ENCODE measurements at places on chromosomes 1 and 21. TPM values are rescaled to one million over a fixed set of nuclear protein-coding genes. Genes with fewer than 3 reads are reported as not detected.
A peak's percentile ranks its signal among the peaks of the same experiment; 100 is the strongest.

GRCh38 chr1:38870996-38871395 is 2.2 kb downstream of the MYCBP start:
- H3K27ac ChIP-seq: no peak overlapping the region
- DNase-seq: no peak
- H3K4me1 ChIP-seq: peaks cover 17% of the 10 kb centered on the region
- H3K4me3 ChIP-seq: no peak overlapping the region

Gene FGR
- polyA plus RNA-seq: 49.6 TPM

Gene AQP10
- not detected for polyA plus RNA-seq

DNA sequence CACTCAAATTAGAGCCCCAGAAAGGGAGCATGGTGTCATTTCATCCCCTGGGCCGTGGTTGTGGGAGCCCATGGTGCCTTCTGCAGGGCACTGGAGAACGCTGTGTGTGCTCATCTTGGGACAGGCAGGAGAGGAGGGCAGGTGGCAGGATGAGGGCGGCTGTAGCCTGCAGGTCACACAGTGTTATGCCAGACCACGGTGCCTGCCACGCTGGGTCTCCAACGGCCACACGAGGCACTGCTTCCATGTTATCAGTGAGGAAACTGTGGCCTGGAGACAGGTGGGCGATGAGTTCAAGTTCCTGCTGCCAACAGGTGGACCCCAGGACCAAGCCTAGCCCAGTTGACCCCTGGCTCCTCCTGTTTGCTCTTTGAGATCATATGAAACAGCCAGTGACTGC is 21.0 kb downstream of the ABCG1 start:
- H3K27me3 ChIP-seq: no peaks in the 10 kb centered on the region
- H3K36me3 ChIP-seq: no peaks in the 10 kb centered on the region
- peaks cover 53% of the 10 kb centered on the region for H3K4me1 ChIP-seq
- H3K4me3 ChIP-seq: no peak overlapping the region
- DNase-seq: no peak
- H3K27ac ChIP-seq: no peak overlapping the region

Gene MAP1LC3C
- not detected for polyA plus RNA-seq

Gene RBBP5
- polyA plus RNA-seq: 20.8 TPM

Gene RIMKLA
- 0.24 TPM for polyA plus RNA-seq

Gene DNAJC28
- 1.7 TPM for polyA plus RNA-seq

GRCh38 chr1:205266611-205267305 is 39.0 kb downstream of the TMCC2 start:
- no peak for DNase-seq
- H3K4me3 ChIP-seq: no peak overlapping the region
- H3K36me3 ChIP-seq: no peaks in the 10 kb centered on the region

DNA sequence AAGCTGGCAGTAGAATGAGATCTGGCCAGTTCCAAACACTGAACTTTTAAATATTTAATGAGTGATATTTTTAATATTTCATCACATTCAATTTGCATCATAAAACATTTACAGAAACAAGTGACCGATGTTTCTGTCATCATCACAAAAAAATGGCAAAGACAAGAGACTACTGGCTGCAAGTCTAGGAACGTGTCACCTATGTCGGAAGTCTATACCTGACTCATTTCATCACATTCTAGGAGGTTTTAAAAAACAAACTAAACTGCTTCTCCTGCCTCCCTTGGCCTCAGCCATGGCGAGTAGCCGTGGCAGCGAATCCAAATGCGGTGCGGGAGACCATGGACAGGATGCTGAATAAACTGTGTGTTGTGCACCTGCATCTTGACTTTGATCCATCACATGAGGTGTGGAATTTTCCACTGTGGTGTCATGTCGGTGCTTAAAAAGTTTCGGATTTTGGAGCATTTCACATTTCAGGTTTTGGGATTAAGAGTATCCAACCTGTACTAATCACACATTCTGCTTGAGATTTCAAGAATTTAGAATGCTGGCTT is 43.1 kb downstream of the CLSTN1 start:
- H3K36me3 ChIP-seq: no peaks in the 10 kb centered on the region
- DNase-seq: no peak
- no peaks in the 10 kb centered on the region for H3K27me3 ChIP-seq
- H3K4me1 ChIP-seq: peaks cover 5% of the 10 kb centered on the region

Gene ERICH3
- polyA plus RNA-seq: not detected

DNA sequence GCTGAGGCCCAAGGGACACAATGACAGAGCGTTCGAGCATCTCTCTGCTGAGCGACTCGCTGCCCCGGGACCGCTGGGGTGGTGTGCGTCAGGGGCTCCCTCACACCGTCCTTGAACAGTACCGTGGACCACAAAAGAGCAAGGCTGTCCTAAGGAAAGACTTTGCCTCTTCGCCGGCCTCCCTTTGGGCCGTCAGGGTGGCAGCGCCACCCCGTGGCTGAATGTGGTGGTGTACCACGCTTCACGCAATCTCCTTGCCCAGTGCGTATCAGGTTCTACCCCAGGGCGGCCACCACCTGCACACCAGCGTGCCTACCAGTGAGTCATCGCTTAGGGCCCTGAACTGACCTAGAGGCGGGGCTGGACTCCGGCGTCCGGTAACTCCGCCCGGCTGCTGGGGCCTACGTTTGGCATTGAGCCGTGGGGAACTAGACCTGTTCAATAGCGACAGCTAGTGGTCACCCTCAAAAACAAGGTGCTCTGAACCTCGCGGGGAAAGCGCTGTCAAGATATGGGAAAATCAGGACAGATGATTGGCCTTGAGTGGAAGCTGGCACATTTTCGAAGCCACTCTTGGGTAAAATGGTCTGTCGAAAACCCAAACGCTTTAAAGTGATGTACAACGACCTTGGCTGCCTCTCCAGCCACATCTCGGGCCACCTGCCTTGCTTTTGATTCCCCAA is 8.1 kb upstream of the TRAF3IP3 start:
- peak; percentile 87 for DNase-seq
- H3K4me3 ChIP-seq: peak overlapping the region; percentile 76
- H3K36me3 ChIP-seq: no peaks in the 10 kb centered on the region

GRCh38 chr21:44366586-44367211 is 13.3 kb downstream of the TRPM2 start:
- H3K4me3 ChIP-seq: no peak overlapping the region
- no peak overlapping the region for H3K27ac ChIP-seq
- no peak for DNase-seq
- no peaks in the 10 kb centered on the region for H3K27me3 ChIP-seq
- H3K36me3 ChIP-seq: no peaks in the 10 kb centered on the region

DNA sequence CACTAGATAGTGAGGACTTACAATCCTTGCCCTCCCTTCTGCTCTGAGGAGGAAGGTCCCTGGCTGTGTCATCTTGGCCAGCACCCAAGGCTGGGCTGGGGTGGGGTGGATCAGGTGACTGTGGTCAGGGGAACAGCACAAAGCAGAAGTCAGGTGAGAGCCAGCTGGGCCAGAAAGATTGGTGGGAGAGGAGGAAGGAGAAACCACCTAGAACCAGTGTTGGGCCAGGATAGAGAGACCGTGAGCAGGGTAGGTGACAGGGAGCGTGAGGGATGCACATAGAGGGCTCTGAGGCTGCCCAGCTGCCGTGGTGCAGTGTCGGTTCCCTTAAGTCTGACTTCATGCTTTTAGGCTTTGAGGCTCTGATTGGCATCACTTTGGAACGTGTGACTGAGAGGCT is 22.7 kb downstream of the NCF2 start:
- H3K4me1 ChIP-seq: no peaks in the 10 kb centered on the region
- no peaks in the 10 kb centered on the region for H3K27me3 ChIP-seq
- no peak for DNase-seq
- H3K27ac ChIP-seq: no peak overlapping the region

Gene BNIPL
- polyA plus RNA-seq: 0.08 TPM

GRCh38 chr1:31122101-31122735 is 56.7 kb upstream of the PUM1 start:
- DNase-seq: no peak
- no peaks in the 10 kb centered on the region for H3K36me3 ChIP-seq
- H3K27me3 ChIP-seq: no peaks in the 10 kb centered on the region
- H3K27ac ChIP-seq: no peak overlapping the region
- H3K4me3 ChIP-seq: no peak overlapping the region
- no peaks in the 10 kb centered on the region for H3K4me1 ChIP-seq

DNA sequence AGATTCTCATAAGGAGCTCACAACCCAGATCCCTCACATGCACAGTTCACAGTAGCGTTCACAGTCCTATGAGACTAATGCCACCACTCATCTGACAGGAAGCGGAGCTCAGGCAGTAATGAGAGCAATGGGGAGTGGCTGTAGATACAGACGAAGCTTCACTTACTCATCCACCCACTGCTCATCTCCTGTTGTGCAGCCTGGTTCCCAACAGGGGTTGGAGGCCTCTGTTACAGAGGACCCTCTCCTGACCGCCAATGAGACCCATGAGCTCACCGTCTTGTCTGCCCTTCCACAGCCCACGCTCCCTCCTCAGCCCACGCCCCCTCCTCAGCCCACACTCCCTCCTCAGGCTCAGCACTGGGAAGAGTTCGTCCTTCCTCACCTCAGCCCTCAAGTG is 39.6 kb downstream of the RSPH1 start:
- H3K27ac ChIP-seq: no peak overlapping the region
- H3K36me3 ChIP-seq: no peaks in the 10 kb centered on the region
- peaks cover 35% of the 10 kb centered on the region for H3K4me1 ChIP-seq
- H3K27me3 ChIP-seq: no peaks in the 10 kb centered on the region

DNA sequence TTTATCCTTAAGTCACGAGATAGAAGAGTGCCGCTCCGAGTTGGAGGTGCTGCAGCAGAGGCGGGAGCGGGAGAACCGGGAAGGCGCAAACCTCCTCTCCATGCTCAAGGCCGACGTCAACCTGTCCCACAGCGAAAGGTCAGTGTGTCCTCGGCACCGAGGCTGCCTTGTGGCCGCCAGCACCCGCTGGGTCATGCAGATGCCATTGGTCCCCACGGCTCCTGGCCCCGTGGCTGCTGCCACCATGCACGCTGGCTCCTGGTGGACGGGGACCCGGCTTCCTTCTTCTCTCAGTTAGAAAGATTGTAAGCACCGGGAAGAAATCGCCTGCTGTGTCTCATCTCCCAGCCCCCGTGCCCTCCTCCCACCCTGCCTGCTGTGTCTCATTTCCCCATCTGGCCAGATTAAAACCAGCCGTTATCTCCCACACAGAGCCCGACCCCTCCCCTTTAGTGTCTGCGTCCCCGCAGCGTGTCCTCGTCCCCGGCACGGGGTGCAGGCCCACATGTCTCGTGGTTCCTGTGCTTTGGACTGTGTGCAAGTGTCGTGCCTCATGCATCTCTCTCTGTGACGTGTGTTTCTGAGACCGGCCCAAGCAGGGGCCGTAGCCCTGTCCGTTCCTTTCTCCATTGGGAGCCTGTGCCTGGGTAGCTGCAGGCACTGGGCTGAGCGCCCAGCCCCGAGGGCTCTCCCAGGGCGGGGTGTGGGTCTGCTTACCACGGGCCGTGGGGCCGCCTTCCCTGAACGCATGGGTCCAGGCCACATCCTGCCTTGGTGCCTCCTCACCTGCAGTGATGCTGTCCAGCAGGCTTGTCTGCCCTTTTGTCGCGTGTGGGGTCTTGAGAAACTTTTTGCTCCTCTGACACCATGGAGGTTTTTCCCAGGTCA is 62.1 kb downstream of the PCNT start:
- H3K27ac ChIP-seq: no peak overlapping the region
- no peaks in the 10 kb centered on the region for H3K27me3 ChIP-seq
- DNase-seq: no peak
- H3K4me1 ChIP-seq: no peaks in the 10 kb centered on the region
- no peak overlapping the region for H3K4me3 ChIP-seq

DNA sequence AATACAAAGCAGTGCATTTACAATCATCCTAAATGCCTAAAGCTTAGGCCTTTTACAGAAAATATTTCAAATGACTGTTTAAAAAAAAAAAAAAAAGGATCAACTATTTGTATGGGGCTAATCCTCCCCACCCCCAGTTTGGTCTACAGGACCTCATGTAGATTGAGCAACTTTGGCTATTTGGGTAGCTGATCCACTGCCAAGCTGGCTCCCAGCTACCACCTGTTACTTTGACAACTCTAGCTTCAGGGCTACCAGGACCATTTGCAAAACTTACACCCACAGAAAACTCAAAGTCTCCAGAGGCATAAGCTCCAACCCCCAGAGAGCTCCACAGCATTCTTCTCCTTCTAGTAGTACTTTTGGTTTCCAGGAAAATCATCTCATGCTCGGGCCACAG is 29.4 kb downstream of the JAK1 start:
- H3K4me3 ChIP-seq: no peak overlapping the region
- H3K27ac ChIP-seq: no peak overlapping the region
- H3K36me3 ChIP-seq: no peaks in the 10 kb centered on the region
- DNase-seq: no peak
- peaks cover 50% of the 10 kb centered on the region for H3K4me1 ChIP-seq

Gene GJA9
- not detected for polyA plus RNA-seq

- H3K36me3 ChIP-seq: no peaks in the 10 kb centered on the region
- no peak for DNase-seq
- no peaks in the 10 kb centered on the region for H3K27me3 ChIP-seq
- peaks cover 34% of the 10 kb centered on the region for H3K4me1 ChIP-seq
Measured at GRCh38 chr21:44357064-44357837, 3.8 kb downstream of the TRPM2 start.

Gene MRPL37
- polyA plus RNA-seq: 58.8 TPM

Gene KMO
- polyA plus RNA-seq: 0.06 TPM

DNA sequence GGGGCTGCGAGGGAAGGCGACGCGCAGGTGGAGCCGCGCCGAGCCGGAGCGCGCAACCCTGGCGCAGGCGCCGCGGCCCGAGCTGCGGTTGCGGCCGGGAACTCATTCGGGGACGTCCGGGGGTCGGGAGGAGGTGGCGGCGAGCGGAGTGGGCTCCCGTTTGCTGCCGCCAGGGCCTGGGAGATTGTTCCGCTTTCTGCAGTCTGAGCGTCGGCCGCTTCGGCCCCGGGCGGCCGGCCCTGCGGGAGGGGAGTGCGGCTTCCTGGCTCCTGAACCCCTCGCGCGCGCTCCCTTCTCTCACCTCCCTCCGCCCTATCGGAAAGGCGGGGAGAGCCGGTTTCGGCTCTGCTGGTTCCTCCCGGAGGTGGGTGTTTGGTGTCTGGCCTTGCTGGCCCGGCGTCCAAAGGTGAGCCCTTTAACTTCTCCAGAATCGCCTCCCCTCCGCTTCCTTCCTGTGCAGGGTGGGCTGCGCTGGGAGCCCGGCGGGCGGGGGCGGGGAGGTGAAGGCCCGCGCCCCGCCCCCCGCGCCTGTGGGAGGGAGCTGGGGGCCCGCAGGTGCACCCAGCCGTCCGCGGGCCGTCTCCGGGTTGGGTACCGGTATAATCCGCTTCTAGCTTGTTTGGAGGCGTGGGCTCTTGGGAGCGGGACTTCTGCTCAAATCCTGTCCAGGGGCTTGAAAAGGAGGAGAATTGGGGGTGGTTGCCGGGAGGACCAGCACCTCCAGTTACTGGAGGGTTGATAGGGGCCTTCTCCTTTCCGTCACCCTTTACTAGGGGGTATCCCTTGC is 683 bp downstream of the LRRC8D start:
- no peaks in the 10 kb centered on the region for H3K36me3 ChIP-seq
- DNase-seq: peak; percentile 71
- H3K27me3 ChIP-seq: no peaks in the 10 kb centered on the region
- peaks cover 19% of the 10 kb centered on the region for H3K4me1 ChIP-seq
- peak overlapping the region; percentile 72 for H3K27ac ChIP-seq
- peak overlapping the region; percentile 83 for H3K4me3 ChIP-seq

DNA sequence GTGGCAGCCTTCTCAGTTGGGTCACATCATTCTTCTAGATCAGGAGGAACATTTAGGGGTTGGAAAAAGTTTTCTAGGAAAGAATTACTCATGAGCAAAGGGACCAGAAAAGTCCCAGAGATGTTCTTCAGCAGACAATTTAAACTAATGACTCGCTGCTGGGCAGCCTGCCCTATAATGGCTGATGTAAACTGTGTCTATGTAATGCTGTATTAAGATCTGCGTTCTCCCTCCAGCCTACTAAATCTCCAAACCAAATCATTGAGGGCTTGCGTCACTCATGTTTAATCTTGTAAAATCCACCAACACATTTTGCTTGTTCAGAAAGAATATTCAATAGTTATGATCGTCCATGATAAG is 92.1 kb downstream of the LRRC8C start:
- no peaks in the 10 kb centered on the region for H3K27me3 ChIP-seq
- no peak overlapping the region for H3K4me3 ChIP-seq
- DNase-seq: no peak
- H3K36me3 ChIP-seq: no peaks in the 10 kb centered on the region
- H3K4me1 ChIP-seq: peaks cover 43% of the 10 kb centered on the region

Measured in CD8-positive, alpha-beta memory T cell (primary cell).